ENCODE measurements at places on chromosomes 4 and X.
A peak's percentile ranks its signal among the peaks of the same experiment; 100 is the strongest.

DNA sequence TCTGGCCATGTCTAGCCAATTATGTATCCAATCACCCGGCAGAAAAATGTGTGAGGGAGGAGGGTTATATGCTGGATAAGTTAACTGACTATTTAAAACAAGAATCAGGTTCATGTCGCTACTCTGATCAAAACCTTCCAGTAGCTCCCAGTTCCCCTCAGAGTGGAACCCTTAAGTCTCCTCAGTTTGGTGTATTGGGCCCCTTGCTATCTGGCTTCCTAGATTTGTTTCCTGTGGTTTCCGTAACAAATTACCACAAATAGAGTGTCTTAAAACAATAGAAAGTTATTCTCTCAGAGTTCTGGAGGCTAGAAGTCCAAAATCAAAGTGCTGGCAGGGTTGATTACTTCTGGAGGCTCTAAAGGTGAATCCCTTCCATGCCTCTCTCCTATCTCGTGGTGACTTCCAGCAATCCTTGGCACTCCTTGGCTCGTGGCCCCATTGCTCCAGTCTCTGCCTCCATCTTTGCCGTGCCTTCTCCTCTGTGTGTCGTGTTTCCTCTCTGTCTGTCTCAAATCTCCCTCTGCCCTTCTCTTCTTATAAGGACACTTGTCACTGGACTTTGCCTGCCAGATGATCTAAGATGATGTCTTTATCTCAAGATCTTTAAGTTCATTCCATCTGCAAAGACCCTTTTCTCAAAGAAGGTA is 10.5 kb upstream of the ENPP6 start:
- no peak for DNase-seq

DNA sequence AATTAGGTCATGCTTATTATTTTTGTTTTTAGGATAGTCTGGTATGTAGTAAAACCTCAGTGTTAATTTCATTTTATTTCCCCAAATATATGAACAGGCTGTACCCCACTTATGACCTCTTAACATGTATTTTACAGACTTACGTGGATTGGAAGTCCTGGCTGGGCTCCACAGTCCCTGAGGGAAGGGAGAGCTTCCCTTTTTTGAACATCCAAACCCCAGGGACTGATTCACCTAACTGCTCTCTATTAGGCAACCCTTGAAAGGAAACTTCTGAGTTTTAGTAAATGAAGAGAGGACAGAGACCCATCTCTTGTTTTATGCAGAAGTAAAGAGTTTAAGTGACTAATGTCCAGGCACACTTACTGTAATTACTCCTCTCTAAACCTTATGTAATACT is 233.1 kb upstream of the SPRY1 start:
- DNase-seq, result no peak

- DNase-seq, result no peak
These were observed 559 bp upstream of the RHOH start for GRCh38 chr4:40196272-40196671.

DNA sequence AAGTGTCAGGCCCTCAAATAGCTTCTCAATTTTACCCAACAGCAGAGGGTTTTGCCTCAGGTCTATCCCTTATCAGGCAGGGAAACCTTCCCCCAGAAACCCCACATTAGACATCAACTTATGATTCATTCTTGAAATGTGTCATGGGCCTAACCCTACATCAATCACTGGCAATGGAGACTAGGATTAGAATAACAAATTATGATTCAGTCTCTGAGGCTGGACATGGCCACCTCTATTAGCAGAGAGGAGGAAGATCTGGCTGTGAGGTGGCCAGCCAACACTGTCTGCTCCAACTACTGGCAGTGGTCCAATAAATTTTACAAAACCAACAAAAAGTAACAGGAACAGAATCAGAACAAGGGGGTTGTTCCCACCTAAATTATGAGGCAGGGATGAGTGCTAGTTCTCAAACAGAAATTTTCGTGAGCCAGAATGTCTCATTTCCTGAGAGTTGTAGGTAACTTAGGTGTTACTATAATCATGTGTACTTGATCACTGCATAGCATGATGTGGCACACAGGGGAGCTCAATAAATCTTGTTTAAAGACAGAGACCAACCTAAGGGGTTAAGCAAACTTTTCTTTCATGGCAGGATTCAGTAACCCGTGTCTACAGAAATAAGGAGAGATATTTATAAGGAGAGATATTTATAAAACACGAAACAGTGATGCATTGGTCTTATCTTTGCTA is 126.8 kb downstream of the NFKB1 start:
- no peak for DNase-seq

GRCh38 chrX:152915541-152916241 is 17.8 kb downstream of the ZNF185 start:
- peak; percentile 70 for DNase-seq

Data from germinal center (tissue), 1 donor.